ENCODE measurements at places on chromosomes 11 and 22.

- DNase-seq = no peak
Observed at GRCh38 chr22:28123989-28124766, 205.1 kb upstream of the PITPNB start.

DNA sequence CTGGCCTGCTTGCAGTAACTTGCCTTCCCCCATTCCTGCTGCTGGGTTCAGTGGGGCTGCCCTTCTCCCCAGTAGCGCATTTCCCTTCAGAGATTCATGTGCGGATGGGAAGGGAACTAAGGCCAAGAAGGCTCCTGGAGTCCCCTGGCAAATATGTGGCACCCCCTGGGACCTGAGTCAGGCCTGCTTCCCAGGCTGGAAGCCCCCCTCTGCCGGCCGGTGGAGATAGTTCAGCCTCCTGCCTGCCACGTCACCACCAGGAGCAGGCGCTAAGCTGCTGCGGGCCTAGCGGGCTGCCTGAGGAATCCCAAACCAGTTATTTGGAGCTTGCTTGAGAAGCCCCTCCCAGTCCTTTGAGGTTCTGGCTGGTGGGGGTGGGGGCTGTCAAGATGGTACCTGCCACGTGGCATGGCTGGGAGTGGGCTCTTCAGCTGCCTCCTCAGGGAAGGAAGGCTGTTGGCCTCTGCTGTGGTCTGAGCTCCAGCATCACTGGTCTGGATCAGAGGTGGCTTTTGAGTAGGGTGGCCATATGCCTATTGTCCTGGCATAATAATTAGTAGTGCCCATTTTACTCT is 2.0 kb downstream of the SERPINH1 start:
- DNase-seq = peak; percentile 95

DNA sequence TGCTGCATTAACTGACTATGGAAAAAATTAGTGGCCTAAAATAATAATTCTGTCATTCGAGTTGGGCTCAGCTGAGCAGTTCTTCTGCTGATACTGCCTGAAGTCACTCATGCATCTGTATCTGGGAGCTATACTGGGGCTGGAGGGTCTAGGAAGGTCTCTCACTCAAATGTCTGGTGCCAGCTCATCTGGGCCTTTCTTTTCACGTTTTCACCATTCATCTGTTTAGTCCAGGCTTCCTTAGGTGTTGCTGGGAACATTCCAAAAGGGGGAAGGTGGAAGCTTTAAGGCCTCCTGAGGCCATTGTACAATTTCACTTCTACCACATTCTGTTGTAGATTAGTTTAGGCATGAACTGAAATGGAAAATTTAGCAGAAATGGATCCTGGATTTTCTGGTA is 28.0 kb downstream of the YAP1 start:
- peak; percentile 79 for DNase-seq

DNA sequence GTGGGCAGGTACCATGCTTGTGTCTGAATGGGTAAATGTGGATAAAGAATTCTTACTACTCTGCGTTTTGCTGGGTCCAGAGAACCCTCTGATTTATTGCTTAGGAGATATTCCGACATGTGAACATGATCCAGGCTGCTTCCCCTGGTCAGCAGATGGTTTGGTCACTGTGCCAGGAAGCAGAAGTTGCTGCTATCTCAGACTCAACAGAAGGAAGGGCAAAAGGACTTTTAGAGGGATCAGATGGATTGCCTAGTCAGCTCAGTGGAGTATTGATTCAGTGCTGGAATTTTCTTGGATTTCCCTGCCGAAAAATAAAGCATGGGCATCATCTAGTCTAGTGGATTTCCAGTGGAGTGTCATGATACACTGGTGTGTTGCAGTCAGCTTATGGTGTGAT is 440.1 kb downstream of the NTM start:
- no peak for DNase-seq

DNA sequence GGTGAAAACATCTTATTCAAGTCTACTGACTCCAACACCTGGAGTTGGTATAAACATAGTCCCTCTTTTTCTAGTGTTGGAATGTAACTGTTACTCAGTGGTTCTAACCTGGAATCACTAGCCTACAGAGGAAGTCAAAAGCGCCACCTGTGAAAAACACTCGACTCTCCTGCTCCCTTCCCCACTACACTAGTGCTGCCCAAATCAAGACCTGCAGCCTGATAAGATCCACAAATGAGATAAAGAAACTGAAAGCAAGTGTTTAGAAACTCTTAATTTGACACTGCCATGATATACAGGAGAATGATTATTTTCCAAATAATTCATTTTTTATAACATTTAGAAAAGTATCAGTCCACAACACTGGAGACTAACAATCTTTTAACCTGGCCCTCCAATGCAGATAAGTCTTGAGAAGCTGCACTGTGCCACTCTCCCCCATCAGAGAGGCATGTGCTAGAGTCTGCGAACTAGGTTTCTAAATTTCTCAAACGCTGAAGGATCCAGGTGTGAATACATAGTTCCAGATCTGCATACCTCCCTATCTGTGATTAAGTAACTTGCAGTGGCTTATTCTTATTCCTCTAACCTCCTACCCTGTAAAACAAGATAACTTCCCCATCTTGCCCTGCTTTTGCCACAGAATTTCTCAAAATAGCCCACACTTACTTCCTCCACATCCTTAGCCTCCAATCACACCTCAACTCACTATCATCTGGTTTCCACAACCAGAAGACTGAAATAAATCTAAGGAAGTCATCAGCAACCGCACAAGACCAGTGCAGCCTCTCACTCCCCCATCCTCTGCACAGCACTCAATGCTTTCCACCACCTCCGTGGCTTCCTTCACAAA is 88.1 kb downstream of the RRAS2 start:
- no peak for DNase-seq

DNA sequence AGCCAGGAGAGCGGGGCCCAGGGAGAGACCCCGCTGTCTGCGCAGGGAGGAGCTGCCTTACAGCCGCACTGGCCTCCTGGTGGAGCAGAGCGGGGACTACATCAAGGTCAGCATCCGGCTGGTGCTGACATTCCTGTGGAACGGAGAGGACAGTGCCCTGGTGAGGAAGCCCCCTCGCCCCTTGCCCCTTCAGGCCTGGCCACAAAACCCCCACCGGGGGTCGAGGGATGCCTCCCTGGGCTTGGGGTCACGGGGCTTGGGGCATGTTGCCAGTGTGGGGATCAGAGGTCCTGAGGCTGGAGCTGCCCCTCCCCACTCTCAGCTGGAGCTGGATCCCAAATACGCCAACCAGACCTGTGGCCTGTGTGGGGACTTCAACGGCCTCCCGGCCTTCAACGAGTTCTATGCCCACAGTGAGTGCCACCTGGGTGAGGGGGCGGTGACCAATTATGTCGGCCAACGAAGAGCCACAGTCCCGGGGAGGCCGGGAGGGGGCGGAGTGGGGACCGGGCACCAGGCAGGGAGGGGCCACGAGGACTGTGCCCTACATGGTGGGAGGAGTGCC is 4.2 kb downstream of the MUC5B start:
- DNase-seq = no peak

GRCh38 chr11:123560006-123560405 is 94.4 kb downstream of the SCN3B start:
- peak; percentile 75 for DNase-seq

DNA sequence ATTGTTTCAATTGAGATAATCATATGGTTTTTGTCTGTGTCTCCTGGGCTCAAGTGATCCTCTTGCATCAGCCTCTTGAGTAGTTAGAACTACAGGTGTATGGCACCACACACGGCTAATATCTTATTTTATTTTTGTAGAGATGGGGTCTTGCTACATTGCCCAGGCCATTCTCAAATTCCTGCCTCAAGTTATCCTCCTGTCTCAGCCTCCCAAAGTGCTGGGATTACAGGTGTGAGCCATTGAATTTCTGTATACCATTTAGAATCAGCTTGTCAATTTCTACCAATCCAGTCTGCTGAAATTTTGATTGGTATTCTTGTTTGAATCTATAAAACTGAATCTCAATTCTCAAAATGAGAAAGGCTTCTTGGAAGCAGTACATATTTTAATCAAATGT is 10.4 kb upstream of the KAT5 start:
- no peak for DNase-seq

DNA sequence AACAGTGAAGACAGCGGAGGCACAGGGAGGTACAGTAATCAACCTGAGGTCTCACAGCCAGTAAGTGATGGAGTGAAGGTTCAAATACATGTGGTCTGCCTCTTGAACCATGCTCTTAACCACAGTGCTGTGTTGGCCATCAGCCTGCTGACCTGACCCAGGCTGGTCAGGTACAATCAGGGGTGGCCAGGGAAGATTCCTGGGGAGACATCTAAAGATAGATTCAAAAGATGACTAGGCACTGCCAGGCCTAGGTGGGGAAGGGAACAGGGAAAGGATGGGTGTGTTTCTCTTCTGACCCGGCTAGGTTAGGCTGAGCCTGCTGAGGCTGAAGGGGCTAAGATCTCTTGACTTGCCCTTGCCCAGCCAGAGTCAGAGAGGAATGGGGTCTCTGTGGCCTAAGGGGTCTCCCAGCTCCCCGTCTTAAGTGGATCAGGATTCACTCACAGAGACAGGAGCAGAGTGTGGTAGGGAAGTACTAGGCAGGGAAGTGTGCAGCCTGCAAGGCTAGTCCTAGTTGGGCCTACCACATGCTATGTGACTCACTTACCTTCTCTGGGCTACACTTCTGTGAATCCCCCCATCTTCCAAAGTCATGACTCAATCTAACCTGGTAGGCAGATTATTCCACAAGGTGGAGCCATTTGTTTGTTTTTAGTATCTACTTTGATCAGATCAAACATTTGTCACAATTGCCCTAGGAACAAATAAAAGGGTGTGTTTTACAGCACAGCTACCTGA is 10.4 kb upstream of the SREBF2 start:
- peak; percentile 80 for DNase-seq

DNA sequence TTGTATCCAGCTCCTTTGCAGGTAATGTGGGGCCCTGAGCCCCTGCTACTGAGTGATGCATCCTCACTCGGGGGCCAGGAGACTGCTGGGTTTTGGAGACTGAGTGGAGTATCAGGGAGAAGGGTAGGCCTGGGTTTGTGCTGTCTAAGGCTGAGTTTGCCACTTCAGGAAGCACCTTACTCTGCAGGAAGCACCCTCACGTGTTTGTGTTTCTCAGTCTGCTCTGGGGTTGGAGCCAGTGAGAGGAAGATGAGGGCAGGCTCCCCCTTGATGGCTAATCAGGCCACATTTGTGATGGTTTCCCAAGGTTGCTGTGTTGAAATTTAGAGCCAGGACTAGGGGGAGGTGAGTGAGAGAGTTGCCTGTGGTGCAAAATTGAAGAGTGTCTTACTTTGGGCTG is 13.7 kb upstream of the THY1 start:
- DNase-seq = no peak

- no peak for DNase-seq
Observed at GRCh38 chr11:57364851-57365660, 15.9 kb downstream of the PRG3 start.

GRCh38 chr11:36132940-36133339 is 156.3 kb downstream of the COMMD9 start:
- DNase-seq = no peak

- DNase-seq = no peak
Observed at GRCh38 chr11:133966172-133966651, 9.4 kb upstream of the IGSF9B start.

Measured in fibroblast of skin of right biceps (primary cell).